GOT3 (cell line): ENCODE measurements at places on chromosomes 3 and 15.

DNA sequence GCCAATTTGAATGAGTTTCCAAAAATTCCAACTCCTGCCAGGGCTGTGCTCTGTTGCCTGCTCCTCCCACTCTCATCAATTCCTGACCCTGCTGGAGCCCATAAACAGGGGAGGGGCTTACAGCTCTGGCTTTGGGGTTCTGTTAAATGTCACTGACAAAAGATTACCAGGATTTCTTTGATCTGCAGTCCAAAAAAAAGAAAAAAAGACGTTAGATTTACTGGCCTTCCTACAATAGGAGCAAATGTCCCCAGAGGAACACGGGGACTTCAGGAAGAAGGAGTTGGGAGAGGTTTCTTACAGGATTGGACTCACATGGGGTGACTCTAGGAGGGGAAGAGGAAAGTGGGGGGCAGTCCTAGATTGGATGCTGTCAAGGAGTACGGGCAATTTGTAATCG, 84.3 kb upstream of the RNF7 start:
- DNase-seq, result no peak

DNA sequence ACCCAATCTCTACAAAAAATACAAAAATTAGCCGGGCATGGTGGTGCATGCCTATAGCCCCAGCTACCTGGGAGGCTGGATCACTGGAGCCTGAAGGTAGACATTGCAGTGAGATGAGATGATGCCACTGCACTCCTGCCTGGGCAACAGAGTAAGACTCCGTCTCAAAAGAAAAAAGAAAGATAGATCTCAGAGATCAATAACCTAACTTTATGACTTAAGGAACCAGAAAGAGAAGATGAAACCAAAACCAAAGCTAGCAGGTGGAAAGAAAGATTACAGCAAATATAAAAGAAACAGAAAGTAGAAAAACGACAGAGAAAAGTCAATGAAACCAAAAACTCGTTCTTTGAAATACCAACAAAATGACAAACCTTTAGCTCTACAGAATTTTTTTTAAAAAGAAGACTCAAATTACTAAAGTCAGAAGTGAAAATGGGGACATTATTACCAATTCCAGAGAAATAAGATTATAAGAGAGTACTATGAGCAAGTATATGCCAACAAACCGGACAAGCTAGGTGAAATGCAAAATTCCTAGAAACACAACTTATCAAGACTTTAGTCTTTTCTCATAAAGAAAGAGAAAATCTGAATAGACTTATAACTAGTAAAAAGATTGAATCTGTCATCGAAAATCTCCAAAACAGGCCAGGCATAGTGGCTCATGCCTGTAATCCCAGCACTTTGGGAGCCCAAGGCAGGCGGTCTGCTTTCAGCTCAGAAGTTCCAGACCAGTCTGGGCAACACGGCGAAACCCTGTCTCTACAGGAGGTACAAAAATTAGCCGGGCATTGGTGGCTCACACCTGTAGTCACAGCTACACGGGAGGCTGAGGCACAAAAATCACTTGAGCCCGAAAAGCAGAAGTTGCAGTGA, 35.0 kb downstream of the ACAP2 start:
- no peak for DNase-seq

DNA sequence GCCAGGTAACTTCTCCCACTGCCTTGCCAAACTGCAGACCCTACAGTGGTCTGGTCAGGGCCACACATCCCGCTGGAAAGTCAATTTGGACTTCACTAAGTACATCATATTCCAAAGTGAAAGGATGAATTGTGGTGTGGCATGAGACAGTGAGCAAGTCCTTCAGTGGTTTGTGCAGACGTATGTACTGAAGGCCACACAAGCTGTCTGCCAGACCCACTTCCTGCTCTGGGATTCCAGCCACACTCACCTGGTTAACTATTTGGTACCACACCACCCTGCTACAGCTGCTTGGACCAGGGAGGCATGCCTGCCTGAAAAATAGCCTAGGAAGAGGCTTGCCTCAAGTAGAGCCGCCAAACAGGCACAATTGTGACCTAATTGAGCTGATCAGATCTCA, 94.1 kb upstream of the STRIT1 start:
- DNase-seq, result no peak

DNA sequence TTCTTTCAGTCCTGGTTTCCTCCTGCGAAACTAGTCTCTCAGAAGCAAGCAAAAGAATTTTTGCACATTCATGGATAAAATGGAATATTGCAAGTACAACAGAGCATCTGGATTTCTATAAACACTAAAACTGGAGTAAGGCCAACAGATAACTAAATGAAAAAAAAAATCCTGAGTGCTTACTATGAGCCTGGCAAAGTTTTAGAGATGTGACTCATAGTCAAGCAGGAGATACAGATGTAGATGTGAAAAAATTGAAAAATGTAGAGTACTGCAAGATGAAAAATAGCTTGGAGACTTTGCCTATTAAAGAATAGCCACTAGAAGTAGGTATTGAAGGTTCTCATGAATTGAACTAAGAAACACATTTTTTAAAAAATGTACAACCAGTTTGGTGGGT, 397.4 kb downstream of the OTOL1 start:
- DNase-seq, result no peak

DNA sequence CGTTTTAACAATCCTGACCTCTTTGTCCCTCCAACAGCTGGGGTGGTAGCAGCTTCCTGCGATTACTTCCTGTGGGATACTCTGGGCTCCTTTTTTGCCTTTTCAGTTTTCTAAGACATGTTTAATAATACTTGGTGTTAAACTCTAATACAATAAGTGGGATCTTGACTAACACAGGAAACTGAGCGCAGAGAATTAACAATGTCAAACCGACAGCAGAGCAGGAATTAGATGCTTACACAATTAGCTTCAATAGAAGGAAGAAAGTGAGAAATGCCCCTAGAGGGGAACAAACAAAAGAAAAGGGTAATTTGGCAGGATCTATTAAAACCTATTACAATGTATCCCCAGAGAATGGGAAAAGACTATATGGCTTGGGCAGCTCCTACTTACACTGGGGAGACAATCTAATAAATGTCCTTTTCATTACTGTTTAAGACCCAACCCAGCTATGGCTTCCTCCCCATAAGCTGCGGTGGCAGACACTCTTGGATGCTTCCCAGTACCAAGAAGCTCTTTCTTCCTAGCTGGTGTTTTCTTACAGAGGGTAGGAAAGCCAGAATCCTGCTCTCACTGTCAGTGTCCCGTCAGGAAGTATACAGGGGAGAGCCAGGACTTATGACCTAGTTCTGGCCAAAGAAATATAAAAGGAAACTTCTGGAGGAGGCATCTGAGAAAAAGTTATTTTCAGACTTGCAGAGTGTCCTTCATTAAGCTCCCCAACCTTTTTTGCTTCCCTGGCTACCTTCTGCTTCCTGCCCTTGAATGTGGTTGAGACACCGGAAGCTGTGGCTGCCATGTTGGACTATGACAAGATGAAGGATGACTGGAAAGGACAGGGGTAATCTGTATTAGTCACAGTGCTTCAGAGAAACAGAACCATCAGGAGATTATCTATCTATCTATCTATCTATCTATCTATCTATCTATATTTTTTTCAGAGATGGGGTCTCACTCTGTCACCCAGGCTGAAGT, 194.1 kb upstream of the KBTBD8 start:
- no peak for DNase-seq

DNA sequence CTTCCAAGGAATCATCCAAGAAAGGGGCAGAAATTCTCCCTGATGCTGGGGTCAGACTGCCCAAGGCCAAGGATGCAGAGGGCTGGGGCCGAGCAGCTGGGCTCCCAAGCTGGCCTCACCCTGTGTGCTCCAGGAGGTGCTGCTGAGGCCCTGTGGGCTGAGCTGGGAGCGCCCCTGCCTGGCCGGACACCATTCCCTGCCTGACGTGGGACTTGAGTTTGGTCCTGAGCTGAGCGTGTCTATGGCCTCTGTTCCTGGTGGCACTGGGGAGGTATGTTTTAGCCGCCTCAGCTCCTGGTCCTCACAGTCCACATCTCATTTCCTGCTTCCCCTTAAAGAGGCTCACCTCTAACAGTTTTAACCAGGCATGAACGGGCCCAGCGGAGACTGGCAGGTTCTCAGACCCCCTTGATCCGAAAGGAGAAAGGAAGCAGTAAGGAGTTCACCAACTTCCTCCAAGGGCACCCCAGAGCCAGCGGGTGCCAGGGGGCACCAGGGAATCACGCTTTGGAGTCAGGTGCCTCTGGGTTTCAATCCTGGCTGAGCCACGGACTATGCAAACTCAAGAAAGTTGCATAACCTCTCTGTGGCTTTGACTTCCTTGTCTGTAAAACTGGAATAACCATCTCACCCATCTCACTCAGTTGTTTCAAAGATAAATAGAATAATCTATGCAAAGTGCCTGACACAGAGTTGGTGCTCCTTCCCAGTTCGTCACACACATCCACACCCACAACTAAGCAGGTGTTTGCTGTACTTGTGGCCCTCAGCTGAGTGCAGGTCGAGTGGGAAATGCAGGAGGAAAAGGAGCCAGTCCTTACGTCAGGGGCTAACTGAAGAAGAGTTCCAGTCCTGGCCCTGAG, 48.6 kb downstream of the SLC12A8 start:
- DNase-seq, result no peak

- no peak for DNase-seq
Measured at GRCh38 chr15:82139823-82140268, 94.0 kb upstream of the MEX3B start.

- DNase-seq, result no peak
Measured at GRCh38 chr3:126837773-126838172, 133.7 kb downstream of the CHCHD6 start.

DNA sequence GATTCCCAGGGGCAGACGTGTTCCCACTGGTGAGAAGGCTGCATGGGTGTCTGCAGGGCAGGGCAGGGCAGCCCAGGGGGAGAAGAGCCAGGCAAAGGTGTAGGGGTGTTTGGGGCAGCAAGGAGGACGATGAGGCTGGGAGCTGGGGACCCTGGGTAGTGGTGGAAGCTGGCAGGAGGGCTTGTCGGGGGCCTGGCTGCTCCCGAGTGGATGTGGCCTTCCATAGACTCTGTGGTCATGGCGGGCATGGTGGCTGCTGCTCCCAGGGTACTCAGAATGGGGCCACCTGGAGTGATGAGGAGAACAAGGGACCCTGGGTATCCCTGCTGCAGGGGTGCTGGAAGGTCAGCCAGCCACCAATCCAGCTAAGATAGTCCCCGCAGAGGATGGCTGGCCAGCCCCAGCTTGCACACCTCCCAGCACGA, 107.5 kb downstream of the WNT7A start:
- no peak for DNase-seq

GRCh38 chr3:64351713-64352638, 126.7 kb upstream of the PRICKLE2 start:
- DNase-seq, result no peak

DNA sequence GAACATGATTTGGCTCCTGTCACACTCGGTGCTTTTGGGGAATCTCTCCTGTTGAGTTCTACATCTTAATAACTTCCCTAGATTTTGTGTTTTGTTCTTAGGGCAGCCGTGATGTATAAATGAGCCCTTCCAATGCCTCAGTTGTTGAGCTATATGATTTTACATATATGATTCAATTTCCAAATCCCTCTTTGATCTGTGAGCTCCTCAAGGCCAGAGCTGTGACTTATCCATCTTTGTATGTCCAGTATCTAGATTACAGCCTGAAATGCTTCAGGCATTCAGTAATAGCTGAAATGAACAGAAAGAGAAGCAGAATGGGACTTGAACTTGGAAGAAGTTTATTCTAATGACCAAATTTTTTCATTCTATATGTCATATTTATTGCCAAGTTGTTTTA, 26.6 kb downstream of the CGGBP1 start:
- DNase-seq, result no peak

DNA sequence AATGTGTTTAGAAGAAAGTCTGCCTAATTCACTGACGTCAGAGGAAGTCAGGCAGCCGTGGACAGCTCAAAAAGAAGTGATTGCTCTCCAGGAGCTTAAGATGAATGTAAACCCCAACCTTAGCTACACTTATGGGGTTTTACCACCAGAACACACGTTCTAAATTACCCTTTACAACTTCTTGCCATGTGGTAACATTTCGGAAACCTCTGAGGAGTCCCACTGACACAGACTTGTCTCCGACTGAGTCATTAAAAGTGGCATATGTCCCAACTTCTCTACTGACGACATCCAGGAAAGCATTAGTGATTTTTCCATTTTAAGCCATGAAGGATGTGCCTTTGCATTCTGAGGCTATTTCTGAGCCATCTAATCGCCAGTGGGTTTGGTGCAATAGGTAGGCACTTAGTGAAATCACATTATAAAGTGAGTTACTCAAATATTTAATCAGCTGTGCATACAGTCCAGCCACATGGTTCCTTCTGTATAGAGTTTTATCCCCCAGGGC, 32.4 kb downstream of the C2CD4A start:
- DNase-seq, result no peak

DNA sequence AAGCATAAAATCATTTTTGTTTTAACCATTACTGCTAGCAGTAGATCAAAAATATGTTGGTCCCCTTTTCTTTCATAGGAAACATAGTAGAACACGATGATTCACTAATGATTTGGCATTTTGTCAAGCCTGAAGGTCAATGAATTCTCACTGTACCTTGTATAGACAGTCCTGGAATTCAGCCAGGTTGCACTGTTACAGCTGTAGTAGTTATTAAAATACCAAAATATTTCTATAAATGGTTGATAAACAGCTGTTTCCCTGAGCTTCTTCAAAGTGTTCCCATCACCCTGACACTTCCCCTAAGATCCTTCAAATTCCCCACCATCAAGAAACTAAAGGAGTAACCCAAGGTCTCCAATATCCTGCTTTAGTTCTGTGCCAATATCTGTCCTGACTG, 200.9 kb downstream of the ATP8B4 start:
- no peak for DNase-seq
